ENCODE measurements at places on chromosomes 12 and 14.

DNA sequence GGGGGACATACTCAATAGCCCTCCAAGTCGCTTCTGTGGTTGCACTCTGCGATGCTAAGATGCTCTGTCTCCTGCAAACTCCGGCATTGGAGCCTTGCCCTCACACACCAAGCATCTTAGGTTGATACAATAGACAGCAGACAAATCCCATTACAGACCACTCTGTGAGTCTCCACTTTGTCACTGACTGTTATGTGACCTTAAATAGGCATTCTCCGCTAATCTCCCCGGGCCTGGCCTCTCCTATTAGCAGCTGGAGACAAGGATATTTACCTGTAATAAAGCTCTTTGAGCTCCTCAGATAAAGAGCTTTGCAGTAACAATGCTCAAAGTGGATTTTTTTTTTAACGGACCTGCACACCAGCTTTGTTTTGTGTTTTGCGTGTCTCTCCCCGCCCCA is 479.7 kb upstream of the TBX3 start:
- no peak for DNase-seq

DNA sequence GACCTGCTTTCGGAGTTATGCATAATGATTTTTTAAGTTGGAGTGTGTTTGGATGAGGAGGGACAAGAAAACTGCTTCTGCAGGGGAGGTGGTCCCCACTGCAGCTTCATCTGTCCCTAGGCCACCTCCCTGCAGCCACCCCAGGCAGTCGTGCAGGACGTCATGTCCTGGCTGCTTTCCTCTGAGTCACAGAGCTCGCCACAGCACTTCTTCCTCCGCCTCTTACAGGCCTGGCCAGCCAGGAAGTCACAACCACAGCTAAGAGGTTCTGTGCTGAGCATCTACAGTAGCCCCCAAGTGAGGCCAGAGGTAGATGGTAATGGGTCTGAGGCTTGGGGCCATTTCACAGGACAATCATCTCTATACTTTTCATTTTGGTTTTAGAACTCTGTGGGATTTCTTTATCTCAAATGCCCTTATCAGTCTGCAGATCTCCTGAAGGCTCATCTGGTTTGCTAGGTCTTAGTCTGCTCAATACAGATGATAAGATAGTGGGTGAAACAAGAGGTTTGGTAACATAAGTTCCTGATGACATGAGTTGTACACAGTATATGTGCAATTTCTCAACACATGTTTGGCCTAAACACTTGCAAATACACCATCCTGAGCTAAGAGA is 106.4 kb downstream of the ARF6 start:
- DNase-seq: peak; percentile 56

DNA sequence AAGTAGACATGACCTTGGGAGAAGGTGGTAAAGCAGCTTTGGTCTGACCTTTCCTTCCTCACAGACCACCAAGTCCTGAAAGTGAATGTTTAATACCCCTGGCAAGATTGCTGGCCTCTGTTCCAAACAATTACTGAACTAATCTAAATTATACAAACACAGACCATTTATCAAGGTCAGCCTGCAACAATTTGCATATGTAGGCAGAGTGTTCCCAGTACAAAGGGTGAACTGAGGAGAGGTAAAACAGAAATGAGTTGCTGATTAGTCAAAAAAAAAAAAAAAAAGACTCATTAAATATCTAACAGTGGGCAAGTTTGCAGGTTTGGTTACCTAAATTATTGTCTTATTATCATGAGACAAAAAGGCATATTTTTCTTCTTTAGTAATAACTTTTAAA is 506.5 kb downstream of the TMEM117 start:
- no peak for DNase-seq

DNA sequence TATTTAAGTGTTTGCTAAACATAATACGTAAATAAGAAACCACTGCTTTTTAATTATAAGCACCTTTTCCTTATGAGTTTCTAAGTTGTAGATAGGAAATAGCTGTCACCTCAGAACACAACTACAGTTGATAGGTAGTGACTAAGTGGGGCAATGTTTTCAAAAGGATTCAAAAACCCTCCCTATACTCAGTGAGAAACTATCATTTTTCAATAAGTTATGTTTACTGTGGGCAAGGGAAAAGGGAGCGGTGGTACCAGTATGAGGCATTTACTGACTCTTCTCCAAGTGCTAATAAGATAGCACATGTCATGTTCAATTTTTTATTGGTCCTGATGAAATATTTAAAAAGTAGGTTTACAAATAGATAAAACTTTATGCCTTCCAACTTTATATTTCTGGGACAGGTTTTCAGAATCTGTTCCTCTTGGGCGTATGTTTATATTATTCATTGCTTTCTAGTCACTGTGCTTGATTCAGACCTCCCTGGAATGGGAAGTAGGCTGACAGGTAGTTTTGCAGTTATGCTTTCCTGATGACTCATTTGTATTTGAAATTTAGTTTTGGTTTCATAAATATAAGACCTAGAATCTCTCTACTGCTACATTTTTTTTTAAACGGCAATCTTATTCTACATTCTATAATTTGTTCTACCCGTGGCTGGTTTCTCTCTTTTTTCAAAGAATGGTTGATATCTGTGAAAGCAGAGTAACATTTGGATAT is 153.1 kb downstream of the TMEM117 start:
- DNase-seq: no peak

- DNase-seq: no peak
Measured at GRCh38 chr12:128594521-128594920, 229.2 kb downstream of the SLC15A4 start.

GRCh38 chr12:73221836-73222235 is 949.7 kb downstream of the TRHDE start:
- DNase-seq: no peak

DNA sequence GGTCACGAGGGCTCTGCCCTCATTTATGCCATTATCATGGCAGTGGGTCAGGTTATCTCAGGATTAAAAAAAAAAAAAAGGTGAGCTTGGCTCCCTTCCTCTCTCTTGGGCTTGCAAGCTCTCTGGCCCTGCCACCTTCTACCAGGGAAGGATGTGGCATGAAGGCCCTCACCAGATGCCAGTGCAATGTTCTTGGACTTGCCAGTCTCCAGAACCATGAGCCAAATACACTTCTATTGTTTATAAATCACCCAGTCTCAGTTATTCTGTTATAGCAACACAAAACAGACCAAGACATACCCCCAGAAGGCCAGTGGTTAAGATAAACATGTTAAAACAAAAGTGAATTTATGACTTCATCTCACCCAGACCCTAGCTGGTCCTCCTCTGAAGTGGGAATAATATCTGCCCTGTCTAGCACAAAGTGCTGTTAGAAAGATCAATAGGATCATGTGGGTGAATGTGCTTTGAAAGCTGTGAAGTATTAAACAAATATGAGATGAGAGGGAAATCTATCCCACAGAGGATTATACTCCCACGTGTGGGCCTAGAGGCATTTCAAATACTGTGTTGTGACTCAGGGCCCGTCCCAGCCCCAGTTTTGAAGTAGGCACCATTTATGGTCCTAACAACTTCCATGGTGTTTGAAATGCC is 88.6 kb downstream of the NINJ2 start:
- DNase-seq: no peak

- no peak for DNase-seq
Measured at GRCh38 chr12:3655328-3655900, 97.5 kb downstream of the CRACR2A start.

- DNase-seq: no peak
Measured at GRCh38 chr14:71959055-71959454, 26.8 kb downstream of the RGS6 start.
